ENCODE measurements at places on chromosomes 16 and 17.

DNA sequence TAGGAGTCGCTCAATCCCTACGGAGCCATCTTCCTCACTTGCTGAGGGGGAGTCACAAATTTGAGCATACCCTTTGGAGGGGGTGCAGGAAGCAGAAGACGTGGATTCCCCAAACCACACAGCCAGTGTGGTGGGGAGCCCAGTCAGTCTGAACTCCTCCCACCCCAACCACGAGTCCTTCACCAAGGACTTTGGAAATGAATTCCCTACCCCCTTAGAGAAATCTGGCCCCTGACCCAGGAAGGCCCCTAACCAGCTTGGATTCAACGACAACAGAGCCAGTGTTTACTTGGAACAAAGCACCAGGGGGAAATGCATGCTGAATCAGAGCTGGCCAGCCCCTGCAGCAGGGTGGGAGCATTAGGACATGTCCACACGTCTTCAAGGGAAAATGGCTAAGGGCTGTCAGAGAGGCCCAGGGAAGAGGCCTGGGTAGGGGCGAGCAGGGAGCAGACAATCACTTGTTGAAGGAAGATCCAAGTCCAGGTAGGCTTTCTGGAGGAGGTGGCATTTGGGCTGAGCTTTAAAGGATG, 5.5 kb upstream of the TMEM92 start:
- DNase-seq = no peak

- no peak for DNase-seq
Measured at GRCh38 chr16:88838566-88838965, 18.2 kb downstream of the GALNS start.

GRCh38 chr17:6244253-6244652, 174.1 kb downstream of the WSCD1 start:
- no peak for DNase-seq

- no peak for DNase-seq
Measured at GRCh38 chr16:53817812-53818550, 114.0 kb downstream of the FTO start.

DNA sequence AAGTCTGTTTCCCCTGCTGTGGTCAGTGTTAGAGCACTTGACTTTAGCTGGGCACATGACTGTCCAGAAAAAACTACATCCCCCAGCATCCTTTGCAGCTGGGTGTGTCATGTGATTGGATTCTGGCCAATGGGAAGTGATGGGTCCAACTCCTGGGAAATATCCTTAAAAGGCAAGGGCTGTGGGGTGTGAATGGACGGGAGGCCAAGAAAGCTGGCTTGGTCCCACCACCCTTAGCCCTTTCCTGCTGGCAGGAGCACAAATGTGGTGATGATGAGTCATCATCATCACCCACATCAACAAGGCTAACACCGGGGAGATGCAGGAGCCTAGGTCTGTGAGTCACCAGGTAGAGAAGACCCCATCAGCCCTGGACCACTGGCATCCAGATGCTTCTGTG, 341.7 kb downstream of the C16orf95 start:
- DNase-seq = no peak

DNA sequence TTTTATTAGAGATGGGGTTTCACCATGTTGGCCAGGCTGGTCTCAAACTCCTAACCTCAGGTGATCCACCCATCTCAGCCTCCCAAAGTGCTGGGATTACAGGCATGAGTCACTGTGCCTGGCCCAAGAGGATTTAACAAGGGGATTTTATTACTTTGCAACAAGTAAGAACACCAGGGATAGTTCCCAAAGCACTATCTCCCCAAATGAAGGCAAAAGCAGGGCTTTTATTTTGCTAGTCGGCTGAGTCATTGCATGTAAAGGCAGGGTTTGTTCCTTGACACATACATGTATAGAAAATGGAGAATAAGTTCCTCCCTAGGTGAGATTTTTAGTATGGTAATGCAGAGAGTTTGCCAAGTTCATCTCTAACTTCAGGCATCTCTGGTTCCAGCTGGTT, 24.0 kb downstream of the REXO5 start:
- DNase-seq = no peak

DNA sequence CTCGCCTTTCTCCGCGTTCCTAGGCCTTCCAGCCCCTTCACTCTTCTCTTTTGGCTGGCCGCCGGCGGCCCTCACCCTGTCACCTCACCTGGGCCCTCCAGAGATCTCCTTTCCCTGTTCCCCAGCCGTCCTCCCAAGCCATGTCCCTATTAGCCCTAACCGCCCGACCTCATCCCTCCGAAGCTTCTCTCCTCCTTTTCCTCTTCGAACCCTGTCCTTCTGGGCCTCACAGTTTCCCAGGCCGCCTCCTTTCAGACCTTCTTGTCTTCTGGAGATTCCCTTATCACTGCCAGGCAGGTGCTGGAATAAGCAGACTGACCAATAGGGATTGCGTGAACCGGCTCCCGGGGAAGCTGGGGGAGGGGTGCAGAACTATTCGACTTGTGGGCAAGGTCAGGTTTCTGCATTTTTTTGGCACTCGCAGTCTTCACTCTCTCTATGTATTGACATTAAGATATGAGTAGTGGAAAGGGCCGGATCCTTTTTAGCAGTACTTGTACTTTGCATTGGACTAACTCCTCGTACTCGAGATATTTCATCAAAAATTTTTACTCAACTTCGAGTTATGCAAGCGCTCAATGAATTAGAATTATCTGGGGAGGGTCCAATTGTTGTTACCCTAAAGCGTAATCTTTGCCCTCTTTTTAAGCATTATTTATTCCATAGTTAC, 690 bp downstream of the RHOT1 start:
- DNase-seq = no peak

- DNase-seq = no peak
Measured at GRCh38 chr16:81567987-81568748, 123.6 kb downstream of the CMIP start.

- DNase-seq = no peak
Measured at GRCh38 chr17:72343911-72344310, 223.1 kb downstream of the SOX9 start.

GRCh38 chr17:54736573-54736972, 164.1 kb upstream of the TOM1L1 start:
- DNase-seq = no peak

DNA sequence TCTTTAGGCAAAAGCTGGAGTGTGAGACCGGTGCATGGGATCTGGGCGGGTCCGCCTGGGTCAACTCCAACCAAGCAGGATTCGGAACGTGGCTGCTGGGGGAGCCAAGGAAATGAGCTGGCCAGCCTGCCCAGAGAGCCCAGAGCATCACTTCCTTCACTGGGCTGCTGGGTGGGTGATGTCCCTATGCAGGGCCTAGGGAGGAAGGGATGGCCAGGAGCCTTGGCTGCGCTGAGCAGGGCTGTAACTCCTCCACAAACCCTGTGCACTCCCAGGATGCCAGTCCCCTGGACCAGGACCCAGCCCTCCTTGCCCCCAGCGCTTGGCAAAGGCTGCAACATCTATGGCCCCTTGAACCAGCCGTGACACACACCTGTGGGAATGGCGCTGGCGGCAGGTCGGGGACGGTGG, 138.4 kb downstream of the RAB11FIP4 start:
- DNase-seq = no peak

DNA sequence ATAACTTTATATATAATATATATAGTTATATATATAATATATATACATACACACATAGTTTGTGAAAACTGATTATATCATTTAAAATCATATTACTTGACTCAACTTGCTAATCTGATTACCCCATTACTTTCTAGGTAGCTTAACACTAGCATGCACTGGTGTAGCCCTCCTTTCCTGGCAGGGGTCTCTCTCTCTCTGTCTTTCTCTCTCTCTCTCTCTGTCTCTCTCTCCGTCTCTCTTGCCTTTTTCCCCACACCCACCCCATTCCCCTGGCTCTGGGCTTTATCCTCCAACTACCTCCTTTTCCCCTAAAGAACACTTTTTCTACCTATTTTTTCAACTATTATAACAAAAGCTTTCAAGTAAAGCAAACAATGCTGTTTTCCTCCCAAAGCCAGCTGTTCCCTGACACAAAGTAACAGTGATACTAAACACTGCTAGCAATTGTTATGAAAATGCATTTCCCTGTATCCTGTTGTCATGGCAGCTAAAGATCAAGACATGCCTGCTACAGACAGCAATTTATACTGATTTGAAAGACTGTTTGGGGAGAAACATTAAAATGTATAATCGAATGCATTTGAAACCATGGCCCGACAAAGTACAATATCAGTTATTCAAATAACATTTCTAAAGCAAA, 89.4 kb downstream of the CHD9NB start:
- no peak for DNase-seq

- no peak for DNase-seq
Measured at GRCh38 chr17:35795007-35795870, at the start of gene MMP28. Gene MMP28, minus strand, starts transcription at chr17:35795641. Its CDS starts 264 bp downstream, at chr17:35795377.

GRCh38 chr16:27109666-27110523, 43.2 kb downstream of the C16orf82 start:
- DNase-seq = no peak

Measured in NCI-H1048 (cell line).